ENCODE measurements at places on chromosomes 12 and 14. TPM values are rescaled to one million over a fixed set of nuclear protein-coding genes. Genes with fewer than 3 reads are reported as not detected.

DNA sequence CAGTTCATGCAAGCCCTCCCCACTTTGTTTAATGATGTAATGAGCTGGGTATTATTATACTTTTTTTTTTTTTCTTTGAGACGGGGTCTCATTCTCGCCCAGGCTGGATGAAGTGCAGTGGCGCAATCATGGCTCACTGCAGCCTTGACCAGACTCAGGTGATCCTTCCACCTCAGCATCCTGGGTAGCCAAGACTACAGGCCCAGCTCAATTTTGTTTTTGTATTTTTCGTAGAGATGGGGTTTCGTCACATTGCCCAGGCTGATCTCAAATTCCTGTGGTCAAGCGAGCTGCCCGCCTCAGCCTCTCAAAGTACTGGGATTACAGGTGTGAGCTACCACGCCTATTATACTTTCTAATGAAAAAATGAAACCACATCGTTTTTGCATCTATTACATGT, 4.5 kb upstream of the DCAF11 start:
- DNase-seq: no peak

DNA sequence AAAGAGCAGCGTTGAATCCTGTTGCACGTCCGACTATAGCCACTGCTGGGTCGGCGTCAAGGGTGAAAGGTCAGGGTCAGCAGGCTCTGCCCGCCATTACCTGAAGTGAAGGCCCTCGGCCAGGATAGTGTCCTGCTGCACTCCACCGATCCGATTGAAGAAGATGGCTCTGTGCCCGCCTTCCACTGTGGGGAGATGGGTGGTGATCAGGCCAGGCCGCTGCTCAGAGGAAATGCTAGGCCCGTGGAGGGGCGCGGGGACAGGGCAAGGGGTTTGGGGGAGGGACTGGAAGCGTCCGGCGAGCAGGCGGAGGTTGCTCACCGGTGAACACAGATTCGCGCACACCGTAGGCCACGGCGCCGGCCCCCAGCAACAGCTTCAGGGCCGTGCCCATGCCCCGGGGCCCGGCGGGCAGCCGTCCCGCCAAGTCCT, 352 bp downstream of the PHB2 start:
- no peak for DNase-seq

GRCh38 chr12:102371165-102371564, 109.2 kb downstream of the IGF1 start:
- no peak for DNase-seq

DNA sequence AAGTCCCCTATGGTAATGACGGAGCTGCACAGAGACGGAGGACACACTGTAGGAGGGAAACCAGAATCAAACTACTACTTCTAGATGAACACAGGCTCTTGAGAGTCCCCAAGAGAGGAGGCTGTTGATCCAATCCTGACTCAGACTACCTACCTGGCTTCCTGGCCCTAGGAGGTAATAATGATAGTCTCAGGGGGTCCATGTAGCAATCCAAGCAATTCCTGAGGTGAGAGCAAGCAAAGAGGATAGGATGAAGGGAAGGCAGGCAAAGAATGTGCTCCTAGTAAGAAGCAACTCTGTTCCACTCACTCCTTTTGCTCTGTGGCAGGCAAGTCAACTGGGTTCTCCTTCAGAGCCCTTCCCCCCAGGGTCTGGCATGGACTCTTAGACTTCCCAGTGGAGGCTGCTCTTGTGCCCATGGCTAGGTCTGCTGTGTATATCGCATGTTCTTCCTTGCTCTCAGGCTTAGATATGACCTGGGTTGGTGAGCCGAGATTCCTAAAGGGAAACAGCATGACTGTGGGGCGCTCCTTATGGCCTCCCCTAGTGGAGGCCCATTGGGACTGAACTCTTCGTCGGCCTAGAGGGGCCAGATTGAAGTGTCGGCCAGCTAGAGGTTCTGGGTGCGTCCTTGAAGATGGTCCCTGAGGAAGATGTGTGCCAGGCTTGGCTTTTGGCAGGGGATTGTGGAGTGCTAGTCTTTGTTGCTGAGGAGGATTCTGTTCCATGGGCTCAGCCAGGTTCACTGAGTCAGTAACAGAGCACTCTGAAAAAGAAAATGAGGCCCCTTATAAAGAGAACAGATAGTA, 2.1 kb downstream of the TINF2 start:
- no peak for DNase-seq

- DNase-seq: no peak
Measured at GRCh38 chr12:79919762-79920161, 15.1 kb downstream of the PPP1R12A start.

DNA sequence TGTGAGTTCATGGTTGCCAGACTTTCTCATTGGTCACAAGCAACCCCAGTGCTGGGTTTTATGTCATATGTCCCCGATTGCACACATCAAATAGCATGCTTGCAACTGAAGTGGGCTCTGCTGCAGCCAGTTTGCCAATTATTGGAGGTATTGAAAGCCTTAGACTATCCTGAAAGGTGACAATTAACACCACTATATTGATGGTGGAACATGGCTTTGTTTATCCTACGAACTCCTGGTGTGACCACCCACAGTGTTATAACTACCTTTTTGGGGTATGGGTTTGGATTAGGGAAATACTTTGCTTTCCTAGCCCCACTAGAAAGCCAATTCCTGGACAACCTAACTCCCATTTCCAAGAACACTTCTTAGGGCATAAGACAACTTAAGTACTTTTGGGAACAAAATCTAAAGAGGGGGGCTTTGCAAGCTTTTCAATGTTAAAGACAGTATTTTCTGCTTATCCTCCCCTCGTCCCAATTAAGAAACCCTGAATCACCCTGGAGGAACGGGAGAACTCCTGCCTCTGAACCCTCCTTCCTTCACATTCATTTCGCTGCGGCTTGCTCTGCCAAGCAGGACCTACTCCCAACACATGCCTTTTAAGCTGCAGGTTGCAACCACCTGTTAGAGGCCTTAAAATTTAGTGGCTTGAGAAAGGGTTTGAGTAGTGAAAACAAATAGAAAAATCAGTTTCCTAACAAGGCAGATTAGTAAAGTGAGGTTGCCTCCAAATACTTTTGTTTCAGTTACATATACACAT, 80.3 kb upstream of the RBM19 start:
- no peak for DNase-seq

- DNase-seq: no peak
Measured at GRCh38 chr12:81206429-81206828, 128.6 kb downstream of the ACSS3 start.

GRCh38 chr14:74630881-74631690, 19.0 kb upstream of the LTBP2 start:
- DNase-seq: no peak

- DNase-seq: no peak
Measured at GRCh38 chr14:100754020-100754419, 27.3 kb downstream of the DLK1 start.

GRCh38 chr14:25628390-25628789, 578.4 kb upstream of the STXBP6 start:
- DNase-seq: no peak

GRCh38 chr12:124817076-124818000, 46.3 kb downstream of the SCARB1 start:
- no peak for DNase-seq

GRCh38 chr14:90624732-90625400, 191.4 kb downstream of the TTC7B start:
- DNase-seq: no peak

DNA sequence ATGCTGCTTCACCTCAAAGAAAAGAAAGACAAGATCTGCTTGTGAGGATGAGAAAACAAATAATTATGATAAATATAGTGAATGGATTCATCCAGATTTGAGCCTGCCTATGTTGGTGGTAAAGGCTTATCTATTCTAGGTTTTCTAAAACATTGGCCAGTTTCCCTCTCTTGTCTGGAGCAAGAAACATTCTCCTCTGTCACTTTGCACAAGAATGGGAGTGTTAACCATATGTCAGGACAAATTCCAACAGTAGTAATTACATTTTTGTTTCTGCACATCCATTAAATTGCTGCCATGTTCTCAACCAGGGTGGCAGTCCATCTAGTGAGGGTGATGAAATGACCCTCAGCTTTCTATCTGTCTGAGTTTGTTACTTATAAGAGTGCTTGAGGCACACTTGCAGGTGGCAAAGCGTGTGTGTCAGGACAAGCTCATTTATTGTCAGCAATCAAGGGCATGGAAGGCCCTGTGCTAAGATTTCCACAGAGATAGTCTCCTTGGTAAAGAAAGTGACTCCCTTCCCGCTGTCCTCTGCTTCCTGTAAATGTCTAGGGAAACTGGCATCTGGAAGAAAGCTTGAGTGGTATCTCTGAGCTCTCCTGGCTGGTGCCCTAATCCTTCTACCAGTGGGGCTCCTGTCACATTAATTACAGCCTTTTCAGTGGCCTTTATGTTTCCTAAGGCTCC, 502.1 kb upstream of the FLRT2 start:
- DNase-seq: no peak

- no peak for DNase-seq
Measured at GRCh38 chr12:49555631-49556390, 12.1 kb downstream of the MCRS1 start.

- DNase-seq: no peak
Measured at GRCh38 chr12:11953523-11953922, 117.2 kb upstream of the BCL2L14 start.

GRCh38 chr14:33454707-33455106, 496.2 kb downstream of the EGLN3 start:
- no peak for DNase-seq

DNA sequence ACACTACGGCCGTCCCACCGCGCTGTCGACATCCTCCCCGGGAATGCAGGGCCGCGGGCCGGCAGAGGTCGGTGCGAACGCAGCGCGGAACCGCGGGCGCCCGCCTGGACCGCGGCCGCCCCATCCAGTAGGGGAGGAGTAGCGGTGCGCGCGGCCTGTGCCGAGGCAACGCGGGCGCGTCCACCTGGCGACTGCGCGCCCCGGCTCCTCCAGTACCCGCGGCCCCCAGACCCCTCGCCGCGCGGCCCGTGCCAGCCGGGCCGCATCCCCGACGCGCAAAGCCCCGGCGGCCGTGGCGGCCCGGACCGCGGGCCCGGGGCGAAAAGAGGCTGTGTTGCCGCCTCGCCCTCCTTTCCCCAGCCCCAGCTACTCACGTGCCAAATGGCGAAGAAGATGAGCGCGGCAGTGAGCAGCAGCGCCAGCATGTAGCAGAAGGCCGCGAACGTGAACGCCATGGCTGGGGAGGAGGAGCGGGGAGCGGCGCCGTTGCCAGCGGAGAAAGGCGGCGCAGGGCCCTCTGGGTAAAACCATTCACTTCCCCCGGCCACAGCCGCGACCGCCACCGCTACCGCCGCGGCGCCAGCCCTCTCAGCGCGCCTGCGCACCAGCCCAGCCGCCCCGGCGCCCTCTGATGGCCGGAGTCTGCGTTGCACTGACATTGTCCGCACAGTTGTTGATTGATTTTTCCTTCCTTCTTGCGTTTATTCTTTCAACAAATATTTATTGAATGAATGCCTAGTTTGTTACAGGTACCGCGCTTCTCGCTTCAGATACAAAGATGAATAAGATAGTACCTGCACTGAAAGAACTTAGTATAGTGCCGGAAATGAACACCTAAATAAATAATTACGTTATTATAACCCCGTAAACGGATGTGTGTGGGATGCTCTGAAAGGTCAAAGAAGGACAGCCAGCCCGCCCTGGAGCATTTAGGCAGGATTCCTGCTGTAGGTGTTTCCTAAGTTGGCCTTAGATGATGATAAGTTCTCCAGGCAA, at the start of gene CNIH1:
Gene CNIH1, minus strand, starts transcription at position 502 of the 996 bp plus-strand sequence. Its CDS starts 47 bp downstream, at position 455.
- DNase-seq: peak; percentile 63

DNA sequence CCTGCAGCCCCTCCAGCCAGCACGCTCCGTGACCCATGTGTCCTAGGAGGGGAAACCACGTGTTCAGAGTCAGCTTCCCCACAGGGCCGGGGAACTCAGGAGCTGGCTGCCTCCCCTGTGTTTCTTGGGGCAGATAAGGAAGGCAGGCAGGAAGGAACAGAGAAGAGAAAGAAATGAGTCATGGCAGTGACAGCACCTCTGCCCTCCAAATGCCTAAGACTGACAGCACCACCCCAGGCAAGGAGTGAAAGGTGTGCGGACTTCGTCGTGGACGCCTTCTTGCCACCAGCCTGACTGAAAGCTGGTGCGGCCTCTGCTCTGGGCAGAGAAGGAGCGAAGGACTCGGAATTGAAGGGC, 167.0 kb upstream of the FKBP4 start:
- DNase-seq: no peak

DNA sequence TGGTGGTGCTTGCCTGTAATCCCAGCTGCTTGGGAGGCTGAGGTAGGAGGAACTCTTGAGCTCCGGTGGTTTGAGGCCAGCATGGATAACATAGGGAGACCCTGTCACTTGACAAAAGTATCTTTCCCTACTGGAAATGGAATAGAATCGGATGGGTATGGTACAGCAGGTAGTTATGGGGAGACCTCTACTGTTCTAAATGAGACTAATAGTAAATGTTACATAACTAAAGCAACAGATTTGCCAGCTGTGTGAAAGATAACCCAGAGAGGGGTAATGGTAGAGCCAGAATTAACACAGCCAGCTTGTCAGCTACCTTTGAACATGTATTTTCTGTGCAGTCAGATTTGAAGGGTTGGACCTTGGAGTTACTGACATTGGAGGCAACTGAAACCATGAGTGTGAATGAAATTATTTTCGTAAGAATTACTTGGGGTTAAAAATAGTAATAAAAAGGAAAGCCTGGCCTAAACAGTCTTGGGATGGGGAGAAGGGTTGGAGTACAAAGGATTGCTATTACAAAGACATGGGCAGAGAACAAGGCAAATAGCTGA, 21.7 kb upstream of the NUP107 start:
- DNase-seq: no peak

DNA sequence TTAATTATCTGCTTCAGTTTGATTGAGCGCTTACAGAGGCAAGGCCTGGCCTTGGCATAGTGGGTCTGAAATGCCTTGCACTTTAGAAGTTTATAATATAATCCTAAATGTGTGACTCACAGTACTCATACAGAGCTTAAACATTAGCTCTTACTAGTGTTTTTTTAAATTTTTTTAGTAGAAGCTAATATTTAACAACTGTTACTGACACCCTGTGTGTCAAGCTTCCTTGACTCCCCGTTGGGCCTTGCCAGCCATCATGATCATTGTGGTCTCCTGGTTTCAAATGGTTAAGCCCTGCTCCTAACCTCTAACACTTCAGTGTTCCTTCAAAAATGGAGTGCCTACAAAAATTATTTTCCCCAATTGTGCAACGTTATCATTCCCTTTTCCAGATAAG, 126.9 kb downstream of the GALC start:
- DNase-seq: no peak

GRCh38 chr12:31772685-31773222, 43.9 kb upstream of the AMN1 start:
- DNase-seq: no peak

The GUCY2C gene
- polyA plus RNA-seq: 0.42 TPM

The LPAR5 gene
- 5.3 TPM for polyA plus RNA-seq

The ACSM4 gene
- not detected for polyA plus RNA-seq

The FAM181A gene
- not detected for polyA plus RNA-seq

The KCNA5 gene
- polyA plus RNA-seq: not detected

The KLRK1 gene
- 0.19 TPM for polyA plus RNA-seq

The GPX2 gene
- polyA plus RNA-seq: not detected

The CLEC2A gene
- polyA plus RNA-seq: not detected

Measured in GM12878 (cell line).